ENCODE measurements at places on chromosomes 7 and 10.
A peak's percentile ranks its signal among the peaks of the same experiment; 100 is the strongest.

DNA sequence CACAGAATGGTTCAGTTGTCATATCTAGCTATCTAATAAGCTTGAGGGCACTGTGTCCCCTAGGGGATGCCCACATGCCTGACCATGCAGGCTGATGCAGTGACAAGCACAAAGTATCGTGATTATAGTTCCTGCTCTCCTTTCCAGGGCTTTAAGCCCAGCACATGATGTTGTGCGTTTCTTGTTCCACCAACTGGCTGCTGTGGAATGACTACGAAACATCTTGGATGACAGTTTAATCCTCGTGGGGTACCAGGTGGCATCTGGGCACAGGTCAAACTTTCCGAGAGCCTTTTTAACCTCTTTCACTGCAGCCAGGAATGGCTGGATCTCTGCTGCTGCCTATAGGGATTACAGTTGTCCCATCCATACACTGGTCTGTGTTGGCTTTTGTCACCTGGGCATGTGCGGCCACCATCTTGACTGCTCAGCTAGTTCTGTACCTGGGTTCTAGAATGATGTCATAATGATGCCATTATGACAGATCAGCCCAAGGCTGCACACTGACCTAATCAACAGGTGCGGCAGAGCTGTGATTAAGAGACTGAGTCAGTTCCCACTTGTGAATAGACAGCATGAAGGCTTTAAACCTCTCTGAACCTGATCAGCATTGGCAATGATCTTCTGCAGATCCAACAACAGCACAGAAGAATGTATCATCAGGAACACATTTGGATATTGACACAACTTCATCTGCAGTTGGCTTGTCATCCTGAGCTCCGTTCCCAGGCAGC, 144.1 kb downstream of the DLG5 start:
- no peak for DNase-seq

DNA sequence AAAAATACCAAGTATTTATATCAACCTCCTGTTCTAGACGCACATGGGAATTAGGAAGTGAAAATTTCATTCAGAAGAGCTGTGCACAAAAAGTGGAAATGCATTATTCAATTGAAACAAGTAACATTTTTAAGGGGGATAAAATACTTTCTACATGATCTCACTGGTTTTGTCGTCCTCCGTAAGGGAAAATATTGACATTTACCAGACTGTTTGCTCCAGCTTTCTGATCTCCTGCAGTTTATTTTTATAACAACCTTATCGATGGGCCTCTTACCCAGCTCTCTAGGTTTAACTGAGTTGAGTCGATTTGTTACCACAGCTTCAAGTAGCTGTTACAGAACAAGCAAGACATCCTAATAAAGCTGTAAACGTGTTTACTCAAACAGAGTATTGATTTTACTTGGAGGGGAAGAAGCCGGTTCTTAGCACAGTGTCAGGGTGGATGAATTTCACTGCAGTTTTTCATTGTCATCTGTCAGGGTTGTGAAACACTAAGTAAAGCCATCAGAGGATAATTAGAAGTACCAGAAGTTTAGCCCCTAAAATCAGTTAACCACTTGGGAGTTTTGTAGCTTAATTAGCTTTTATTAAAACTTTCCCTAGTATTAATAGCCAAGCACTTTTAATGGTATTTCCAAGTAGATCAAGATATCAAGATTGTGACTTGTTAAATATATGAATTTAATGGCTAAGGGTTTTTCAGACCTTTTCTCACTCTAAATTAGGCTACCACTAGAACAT, 142.6 kb upstream of the KAT6B start:
- DNase-seq = no peak

DNA sequence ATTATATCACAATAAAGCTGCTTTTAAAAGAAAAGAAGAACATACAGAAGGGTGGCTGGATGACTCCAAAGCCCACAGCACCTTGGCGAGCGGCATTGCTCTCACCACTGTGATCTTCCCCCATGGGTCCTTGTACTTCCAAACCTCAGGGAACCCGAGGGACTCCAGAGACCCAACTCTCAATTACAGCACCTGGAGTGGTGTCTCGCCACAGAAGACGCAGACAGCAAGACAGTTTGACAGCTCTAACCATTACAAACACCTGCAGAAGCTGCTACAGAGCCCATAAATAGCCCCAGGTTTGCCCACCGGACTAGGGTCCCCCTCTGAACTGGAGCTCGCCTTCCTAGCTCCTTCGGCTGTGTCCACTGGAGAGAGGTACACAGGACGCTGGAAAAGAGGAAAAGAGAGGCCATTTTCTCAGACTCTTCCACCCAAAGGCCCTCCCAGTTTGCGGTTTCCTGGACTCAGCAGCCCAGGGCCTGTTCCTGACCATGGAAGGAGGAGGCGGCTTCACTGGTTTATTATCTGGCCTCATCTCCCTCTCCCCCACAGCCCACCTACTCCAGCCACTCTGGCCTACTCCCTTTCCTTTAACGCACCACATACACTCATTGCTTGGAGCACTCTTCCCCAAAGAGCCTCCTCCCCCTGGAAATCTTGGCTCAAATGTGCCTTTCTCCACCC, 1.9 kb downstream of the PIK3AP1 start:
- no peak for DNase-seq

DNA sequence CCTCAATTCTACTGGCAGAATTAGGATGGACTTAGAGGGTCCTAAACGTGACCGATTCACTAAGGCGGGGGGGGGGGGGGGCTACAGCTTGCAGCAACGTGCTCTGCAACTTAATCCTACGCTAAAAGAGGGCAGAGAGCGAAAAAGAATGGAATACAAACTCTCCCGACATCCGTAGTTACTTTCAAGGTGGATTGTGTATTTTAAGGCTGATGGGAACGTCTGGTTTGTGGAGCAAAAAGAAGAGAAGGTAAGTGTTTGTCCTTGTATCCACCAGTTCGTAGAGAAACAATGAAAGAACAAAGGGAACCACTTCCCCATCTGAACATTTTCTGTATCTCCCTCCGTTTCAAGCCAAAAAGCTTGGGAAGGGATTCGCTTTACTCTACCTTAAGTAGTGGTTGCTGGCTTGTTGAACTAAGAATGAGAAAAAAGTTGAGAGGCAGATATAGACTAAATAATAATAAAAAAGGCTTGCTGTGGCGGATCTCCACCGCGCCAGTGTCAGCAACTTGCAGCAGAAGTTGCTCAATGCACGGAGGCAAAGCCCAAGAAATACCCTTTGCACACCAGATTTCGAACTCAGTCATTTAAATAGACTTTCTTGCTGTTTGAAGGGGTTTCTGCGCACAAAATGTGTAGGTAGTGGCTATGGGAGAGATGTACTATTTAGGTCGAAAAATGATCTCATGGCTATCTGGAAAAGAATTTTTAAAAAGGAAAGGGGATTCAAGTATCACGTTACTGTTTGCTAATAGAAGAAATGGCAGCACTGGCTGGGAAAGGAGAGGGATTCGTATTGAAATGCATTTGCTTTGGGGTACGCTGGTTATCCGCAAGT, 736 bp downstream of the SKIDA1 start:
- DNase-seq = peak; percentile 22

DNA sequence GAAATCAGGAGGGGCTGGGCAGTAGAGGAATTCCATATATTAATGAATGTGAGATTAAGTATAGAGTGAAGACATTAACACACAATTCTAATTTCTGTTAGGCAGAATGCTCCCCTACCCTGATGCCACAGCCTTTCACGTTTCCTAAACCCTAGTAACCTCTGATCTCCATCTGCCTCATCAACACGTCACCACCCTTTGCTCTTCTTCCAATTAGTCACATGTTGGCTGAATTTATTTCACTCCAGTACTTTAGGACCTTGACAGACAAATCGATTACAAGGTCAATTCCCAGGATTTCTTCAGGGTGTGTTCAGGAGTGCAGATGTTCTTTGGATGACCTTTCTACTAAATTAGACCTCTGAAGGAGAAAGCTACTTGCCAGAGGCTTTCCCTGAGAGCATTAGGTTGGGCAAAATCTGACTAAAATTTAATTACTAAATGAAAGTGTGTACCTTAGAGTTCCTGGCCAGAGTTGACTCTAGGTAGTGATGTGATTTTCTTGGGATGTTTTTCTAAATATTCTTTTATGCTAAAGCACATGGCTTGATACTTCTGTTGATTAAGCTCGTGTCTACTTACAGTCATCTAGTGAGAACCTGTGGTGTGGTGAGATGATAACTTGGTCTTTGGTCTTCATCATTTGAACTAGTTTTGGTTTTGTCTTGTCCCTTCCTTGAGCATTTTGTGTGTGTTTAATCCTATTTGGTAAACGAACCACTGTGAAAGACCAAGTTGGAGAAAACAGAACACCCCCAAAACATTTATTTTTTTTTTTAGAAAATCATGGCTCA, 12.7 kb downstream of the AGR2 start:
- DNase-seq = no peak

GRCh38 chr7:69775231-69775771, 177.0 kb downstream of the AUTS2 start:
- no peak for DNase-seq

DNA sequence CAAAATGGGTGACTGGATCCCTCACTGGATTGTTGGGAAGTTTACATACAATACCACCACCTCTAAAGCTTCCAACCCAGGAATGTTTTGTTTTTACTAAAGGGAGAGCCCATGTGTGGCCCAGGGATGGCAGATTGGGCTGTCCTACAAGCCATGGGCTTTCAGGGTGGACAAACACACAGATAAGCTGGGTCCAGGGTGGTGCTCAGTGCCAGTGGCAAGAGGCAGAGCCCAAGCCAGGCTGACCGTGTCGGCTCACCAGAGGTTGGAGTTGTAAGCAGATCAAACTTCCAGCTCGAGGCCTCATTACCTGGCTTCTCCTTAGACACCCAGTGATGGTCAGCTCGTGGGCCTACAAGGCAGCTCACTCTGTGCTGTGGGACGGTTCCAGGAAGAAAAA, 52.3 kb downstream of the CDH23 start:
- no peak for DNase-seq

- DNase-seq = peak; percentile 25
Observed at GRCh38 chr10:72069751-72070526, 18.4 kb downstream of the SPOCK2 start.

- DNase-seq = no peak
Observed at GRCh38 chr10:43211030-43211429, 55.8 kb downstream of the RASGEF1A start.

GRCh38 chr7:1669954-1670893, at the start of gene ELFN1:
Gene ELFN1, plus strand, starts transcription at chr7:1670277. Its CDS starts 74,320 bp downstream, at chr7:1744597.
- peak; percentile 32 for DNase-seq

DNA sequence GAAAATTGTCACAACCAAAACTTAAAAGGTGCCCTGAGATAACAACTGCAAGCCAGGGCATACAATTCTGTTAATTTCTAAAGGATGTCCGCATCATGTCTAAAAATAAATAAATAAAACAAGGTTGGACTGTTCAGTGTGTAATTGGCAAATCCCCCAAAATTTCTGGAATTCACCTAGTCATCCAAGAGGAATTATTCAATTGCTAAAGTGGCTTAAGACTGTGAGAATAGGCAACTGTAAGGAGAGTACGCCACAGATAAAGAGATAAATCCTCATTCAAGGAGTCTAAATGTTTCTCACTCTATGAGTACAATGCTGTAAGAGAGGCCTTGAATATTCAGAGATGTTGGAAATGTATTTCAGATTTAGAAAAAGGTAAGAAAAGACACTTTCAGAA, 37.2 kb downstream of the PIK3AP1 start:
- DNase-seq = no peak

DNA sequence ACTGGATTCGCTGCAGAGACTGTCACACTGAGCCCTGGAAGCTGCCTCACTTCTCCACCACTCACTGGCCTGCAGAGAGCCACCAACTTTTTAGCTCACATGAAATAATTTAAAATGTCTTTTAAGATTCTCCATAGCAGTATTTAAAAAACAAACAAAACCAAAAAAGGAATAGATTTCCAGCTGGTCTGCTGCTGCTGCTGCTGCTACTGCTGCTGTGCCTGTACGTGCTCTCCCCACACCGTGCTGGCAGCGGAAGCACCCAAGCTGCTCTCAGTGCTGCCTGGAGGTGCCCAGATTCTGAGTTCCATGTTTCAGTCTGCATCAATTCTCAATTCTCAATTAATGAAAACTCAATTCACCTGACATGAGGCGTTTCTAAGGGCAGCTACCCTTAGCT, 146.0 kb downstream of the USP6NL start:
- no peak for DNase-seq

GRCh38 chr10:89954787-89955566, 253.6 kb downstream of the KIF20B start:
- DNase-seq = no peak

DNA sequence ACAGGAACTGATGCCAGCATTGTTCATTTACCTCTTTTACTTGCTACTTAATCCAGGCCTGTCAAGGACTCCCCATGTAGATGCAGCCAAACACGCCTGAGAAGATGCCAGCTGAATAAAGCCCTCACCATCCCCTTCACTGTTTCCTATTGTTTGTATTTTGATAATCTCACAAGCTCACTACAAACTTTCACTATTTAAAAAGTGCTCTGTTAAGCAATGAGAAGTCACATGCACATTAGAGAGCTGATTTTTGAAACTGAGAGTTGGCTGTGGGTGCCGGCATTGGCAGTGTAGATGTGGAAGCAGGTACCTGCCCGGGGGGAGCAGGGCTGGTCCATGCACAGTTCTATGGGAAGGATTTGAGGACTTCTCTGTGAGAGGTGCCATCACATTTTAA, 169.8 kb upstream of the GRB10 start:
- DNase-seq = no peak

DNA sequence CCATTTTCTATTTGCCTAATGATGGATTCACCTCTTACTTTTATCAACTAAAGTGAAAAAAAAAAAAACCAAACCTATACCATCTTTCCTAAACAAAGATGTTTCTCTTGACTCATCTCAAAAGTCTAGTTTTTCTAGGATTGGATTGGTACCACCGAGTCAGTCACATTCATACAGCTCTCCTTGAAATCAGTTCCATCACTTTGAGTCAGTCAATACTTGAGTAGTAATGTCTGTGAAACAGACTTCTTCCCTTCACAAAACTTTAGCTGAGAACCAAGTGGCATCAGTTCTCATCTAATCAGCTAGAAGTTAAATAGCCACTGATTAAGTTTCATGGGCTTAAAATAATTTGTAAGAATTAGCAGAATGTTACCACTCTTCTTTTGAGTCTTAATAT, 13.3 kb downstream of the CDK6 start:
- no peak for DNase-seq

DNA sequence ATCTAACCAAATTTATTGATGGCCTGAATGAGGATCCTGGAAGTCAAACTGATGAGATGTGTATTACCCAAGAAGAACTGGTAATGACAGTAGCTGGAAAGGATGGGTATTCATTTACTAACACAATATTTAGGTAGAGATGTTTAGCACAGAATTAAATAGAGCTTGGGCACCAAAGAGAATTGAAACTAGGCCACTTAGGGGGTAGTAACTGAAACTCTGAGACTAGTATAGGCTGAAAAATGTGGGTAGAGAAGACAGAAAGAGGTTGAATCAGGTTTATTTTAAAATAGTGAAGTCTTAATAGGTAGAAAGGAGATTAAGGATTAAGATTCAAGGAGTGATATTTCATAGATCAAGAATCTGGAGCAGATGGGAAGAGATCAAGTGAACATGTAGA, 155.8 kb downstream of the MLLT10 start:
- no peak for DNase-seq

DNA sequence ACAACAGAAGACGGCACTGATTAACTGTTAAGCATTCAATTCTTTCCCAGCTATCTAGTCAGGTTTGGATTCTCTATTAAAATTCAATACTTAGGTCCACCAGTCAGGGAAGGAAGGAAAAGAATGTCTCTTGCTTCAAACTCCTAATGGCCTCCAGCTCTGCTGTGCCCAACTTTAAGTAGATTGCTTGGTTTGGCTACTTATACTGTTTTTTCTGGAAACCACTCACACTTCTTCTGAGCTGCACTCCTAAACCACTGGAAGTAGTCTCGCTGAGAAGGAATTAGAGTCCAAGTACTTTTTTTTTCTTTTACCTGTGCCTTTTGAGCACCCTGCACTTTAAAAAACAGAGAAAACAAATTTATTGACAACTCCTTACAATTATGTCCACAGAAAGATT, 26.7 kb upstream of the COL1A2 start:
- no peak for DNase-seq
